ENCODE measurements at places on chromosomes 7 and 10.

- no peak for DNase-seq
Observed at GRCh38 chr7:21547501-21547900, 4.7 kb downstream of the DNAH11 start.

DNA sequence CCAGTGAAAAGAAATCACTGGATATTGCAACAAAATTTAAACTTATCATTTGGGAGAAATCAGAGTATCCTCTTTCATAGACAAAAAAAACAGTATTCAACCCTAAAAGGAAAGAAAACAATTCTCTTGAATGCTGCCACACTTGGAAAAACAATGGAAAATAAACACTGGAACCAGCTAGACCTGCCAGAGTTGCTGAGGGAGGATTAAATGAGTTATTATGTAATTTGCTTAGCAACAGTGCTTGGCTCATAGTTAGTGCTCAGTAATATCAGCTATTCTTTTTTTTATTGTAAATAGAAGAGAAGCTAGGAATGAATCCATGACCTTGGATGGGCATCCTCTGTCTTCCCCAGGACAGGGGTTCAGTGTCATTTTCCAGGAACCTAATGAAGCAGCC, 11.0 kb upstream of the ZNF273 start:
- no peak for DNase-seq

DNA sequence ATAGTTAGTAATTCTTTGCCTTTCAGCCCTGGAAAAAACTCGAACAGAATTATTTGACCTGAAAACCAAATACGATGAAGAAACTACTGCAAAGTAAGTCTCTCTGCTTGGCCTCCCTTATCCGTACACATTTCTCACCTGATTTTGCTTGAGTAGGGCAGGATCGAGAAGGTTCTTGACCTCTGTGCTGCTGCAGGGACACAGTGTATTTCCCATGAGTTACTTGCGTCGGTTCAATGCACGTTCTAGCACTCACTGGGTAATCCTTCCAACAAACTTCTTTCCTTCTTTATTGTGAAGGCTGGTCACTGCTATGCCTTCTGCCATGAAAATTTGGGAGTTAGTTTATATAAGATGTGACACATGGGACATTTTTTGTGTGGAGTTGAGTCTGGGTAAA, 171.5 kb upstream of the SH2B2 start:
- no peak for DNase-seq

DNA sequence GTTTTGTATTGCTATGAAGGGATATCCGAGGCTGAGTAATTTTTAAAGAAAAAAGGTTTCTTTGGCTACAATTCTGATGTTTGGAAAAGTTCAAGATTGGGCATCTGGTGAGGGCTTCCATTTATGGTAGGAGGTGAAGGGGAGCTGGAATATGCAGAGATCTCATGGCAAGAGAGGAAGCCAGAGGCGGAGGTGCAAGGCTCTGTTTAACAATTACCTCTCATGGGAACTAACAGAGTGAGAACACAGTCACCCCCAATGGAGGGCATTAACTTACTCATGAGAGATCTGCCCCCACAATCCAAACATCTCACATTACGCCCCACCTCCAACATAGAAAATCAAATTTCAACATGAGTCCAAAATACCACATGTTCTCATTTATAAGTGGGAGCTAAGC, 62.0 kb downstream of the AKR1D1 start:
- no peak for DNase-seq

DNA sequence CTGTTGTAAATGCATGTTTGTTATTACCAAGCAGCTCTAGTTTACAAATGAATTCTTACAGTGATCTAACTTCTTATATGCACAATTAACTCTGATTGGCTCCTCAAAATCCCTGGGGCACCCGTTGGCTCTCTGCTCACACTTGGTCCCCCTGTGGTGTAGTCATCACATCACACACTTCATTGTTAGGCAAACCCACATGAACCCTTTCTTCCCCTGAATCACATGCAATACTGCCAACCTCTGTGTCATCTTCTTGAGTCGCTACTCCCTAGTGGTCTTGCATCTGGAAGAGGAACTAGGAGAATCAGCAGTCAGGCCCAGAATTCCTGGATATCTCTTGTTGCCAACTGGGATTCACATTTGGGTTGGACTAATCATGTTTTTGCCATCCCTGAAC, 73.1 kb downstream of the CD36 start:
- no peak for DNase-seq

DNA sequence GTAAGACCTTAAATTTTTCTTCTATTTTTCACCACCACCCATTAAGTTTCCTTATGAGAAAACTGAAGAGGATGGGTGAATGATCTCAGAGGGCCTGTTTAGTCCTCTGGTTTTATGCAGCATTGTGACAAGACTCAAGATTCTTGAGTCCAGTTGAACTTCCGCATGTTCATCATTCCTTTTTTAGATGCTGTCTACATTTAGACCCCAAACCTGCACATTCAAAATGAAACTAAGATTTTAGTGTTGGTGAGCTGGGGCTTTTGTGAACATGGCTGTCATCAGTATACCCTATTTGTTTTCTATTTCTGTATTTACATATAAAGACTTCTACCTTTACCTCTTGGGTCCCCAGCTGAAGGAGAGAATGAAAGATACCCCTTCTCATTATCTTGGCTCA, 31.1 kb downstream of the NET1 start:
- DNase-seq = no peak

DNA sequence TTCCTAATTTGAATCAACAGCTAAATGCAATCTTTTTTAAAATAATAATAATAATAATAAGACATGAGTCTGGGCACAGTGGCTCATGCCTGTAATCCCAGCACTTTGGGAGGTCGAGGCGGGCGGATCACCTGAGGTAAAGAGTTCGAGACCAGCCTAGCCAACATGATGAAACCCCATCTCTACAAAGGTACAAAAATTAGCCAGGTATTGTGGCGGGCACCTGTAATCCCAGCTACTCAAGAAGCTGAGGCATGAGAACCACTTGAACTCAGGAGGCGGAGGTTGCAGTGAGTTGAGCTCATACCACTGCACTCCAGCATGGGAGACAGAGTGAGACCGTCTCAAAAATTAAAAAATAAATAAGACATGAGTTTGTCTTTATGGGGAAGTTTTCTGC, 3.9 kb downstream of the DIP2C start:
- no peak for DNase-seq

- no peak for DNase-seq
Observed at GRCh38 chr10:110494532-110494931, 3.2 kb upstream of the DUSP5 start.

DNA sequence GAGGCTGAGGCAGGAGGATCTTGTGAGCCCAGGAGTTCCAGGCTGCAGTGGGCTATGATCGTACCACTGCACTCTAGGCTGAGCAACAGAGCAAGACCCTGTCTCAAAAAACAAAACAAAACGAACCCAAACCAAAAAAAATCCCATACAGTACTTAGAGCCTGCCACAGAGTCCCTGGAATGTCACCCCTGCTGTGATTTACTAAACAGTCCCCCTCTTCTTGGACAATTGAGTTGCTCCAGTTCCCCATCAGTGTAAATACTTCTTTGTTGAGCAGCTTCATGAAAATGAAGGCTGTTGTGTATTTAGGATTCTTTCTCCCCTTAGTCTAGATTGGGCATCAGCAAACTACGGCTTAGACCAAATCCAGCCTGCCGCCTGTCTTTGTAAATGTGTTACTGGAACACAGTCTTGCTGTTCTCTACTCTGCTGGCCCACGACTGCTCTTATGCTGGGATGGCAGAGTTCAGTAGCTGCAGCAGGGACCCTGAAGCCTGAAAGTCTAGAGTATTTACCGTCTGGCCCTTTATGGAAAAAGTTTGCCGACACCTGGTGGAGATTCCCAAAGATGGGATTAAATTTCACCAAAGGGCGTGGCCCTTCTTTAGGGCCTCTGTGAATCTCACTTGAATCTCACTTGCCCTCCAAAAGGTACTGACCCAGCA, 57.8 kb downstream of the PALD1 start:
- no peak for DNase-seq

- DNase-seq = no peak
Observed at GRCh38 chr10:116771101-116771958, 29.0 kb upstream of the HSPA12A start.

GRCh38 chr7:108146070-108146842, 16.1 kb upstream of the LAMB4 start:
- peak; percentile 12 for DNase-seq

DNA sequence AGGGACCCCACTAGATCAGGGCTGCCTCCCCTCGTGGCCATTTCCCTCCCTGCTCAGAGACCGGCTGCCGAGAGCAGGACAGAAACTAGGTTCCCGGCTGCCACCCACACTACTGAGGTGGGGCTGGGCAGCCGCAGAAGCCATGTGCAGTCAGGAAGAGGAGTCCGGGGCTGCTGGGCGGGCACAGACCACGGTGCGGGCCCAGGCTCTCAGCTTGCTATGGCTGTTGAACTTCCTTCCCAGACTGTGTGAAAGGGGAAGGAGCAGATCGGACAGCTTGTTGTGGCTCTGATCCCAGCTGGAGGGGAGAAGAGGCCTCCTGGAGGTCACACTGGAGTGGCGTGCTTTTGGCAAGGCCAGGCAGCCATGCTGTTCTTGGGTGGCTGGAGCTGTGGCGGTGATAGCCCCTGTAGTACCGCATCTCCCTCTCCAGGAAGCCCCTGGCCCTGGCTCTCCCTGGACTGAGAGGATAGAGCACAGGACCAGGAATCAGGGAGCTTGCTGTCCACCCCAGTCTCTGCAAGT, 56.8 kb downstream of the HK1 start:
- DNase-seq = no peak

GRCh38 chr7:87337331-87337730, 8.1 kb upstream of the CROT start:
- no peak for DNase-seq

DNA sequence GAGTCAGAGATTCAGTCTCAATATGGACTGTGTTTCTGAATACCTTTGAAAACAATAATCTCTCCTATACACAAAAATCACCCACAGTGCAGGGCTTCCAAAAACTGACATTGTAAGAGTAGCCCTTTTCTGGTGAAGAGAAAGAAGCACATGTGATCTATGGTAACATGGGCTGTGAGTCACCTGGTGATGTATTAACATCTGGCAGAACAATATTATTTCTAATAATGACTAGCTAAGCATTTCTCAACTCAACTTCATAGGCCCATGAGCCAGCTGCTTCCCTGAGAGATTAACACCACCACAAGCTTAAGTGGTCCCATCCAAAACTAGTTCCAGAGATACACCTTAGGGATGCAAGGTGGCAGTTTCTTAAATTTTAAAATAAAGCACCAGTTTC, 331.0 kb upstream of the NRP1 start:
- DNase-seq = no peak

DNA sequence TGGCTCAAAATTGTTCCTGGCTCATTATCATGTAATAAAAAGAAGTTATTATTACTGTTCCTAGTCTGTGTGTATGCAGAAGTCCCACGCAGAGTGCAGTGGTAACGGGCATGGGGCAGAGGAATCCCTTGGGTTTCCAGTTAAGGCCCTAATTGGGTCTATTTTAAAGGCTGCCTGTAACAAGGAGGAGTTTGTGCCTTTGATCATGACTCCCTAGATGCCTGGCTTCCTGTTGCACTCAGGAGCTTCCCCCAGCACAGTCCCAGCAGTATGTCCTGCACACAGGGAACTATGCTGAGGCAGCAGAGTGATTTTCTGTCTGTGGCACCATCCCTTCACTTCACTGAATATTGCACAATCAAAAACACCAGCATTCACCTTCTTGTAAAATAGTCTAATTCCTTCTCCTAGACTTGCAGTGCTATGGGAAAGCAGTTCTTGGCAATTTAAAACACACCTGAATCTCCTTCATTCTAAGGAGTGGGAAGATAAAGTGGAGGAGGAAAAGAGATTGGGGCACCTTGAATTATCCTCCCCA, 22.9 kb downstream of the SORCS1 start:
- DNase-seq = no peak

- no peak for DNase-seq
Observed at GRCh38 chr10:14707481-14707880, 67.2 kb downstream of the FAM107B start.

DNA sequence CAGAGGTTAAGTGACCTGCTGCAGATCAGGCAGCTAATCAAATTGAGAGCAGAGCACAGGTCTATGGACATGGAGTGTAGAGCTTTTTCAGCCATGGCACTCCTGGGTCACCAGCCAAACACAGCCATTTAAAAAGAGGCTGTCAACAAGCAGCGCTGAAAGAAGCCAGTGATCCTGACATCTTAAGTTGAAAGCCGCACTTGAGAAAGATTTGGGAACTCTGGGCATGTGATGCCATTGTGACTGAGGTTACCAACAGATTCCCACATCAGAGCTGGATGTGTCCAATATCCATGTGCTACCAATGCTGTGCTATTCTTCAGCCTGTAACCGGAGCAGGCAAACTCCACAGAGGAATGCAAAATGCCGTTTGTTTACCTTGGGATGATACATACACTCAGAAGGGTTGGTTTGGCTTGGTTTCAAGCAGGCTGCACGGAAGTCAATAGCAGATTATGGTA, 56.2 kb upstream of the ABLIM1 start:
- peak; percentile 34 for DNase-seq

DNA sequence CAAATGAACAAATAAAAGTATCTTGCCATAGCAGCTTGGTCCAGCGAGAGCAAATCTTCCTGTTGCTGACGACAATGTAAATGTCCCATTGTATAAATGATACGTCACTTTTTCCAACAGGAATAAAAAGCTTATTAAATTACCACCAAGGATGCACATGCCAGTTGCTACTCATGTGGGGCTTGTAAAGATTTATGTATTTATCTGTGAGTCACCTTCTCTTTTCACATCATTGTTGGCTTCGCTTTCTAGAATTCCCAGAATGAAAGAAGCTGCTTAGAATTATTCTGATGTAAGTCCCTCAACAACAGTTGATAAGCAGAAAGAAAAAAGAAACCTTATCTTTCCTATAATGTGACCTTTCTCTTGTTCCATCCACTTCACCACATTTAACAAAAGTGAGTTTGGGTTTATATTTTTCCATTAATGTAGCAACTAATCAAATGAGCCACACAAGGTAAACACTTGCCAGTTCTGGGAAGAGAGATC, 22.4 kb downstream of the DNAJC12 start:
- peak; percentile 37 for DNase-seq

DNA sequence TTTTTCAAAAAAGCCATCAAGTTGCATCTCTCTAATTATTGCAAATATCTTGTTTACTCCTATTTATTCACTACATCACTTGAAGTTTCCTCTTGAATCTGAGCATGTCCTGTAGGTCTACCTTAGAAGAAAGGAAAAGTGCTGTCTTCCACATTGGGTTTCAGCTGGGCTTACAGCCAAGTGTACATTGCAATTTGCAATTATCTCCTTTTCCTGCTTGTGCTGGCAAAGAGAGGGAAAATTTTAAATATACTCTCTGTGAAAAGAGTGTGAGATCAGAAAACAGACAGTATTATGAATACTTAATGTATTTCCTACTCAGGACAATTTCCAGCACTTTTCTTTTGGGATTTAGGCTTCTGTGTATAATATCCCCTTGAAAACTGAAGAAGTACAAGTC, 839.7 kb downstream of the CNTNAP2 start:
- peak; percentile 72 for DNase-seq

DNA sequence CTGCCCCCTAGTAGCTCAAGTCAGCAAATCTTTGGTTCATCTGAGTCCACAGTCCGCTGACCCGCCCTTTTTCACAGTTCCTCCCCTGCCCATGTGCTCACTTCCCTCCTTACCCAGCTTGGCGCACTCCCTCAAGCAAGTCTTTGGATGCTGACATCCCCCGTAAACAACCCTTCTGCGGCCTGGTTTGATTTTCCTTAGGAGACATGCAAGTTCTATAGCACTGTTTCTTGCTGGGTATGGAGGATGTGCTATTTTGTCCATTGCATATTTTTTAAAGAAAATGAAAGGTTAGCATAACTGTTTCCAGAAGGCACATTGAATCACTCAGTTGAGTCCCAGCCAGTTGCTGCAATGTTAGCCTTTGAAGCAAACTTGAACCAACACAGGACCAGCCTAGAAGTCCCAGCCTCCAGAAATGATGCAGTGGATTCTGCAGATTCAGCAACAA, 38.2 kb downstream of the HTRA1 start:
- no peak for DNase-seq

All from NCI-H446 treated with DMSO at 0.1 percent for 48 hours (cell line).